ENCODE measurements at places on chromosomes 13 and 19.

DNA sequence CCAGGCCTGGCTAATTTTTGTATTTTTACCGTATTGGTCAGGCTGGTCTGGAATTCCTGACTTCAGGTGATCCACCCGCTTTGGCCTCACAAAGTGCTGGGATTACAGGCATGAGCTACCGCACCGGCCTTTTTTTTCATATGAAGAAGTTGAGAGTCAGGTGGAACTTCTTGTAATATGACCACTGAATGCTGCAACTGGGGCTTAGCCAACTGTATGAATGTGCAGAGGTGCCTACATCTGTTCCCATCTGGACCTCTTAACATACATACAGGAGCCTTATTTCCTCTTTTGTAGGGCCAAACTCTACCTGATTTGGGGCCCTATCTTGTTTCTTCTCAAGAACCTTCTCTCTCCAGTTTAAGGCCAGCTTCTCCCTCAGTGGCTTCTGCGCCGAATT, 11.9 kb upstream of the GGACT start:
- no peak for DNase-seq

- DNase-seq = no peak
Measured at GRCh38 chr13:32639502-32640105, 53.4 kb downstream of the PDS5B start.

DNA sequence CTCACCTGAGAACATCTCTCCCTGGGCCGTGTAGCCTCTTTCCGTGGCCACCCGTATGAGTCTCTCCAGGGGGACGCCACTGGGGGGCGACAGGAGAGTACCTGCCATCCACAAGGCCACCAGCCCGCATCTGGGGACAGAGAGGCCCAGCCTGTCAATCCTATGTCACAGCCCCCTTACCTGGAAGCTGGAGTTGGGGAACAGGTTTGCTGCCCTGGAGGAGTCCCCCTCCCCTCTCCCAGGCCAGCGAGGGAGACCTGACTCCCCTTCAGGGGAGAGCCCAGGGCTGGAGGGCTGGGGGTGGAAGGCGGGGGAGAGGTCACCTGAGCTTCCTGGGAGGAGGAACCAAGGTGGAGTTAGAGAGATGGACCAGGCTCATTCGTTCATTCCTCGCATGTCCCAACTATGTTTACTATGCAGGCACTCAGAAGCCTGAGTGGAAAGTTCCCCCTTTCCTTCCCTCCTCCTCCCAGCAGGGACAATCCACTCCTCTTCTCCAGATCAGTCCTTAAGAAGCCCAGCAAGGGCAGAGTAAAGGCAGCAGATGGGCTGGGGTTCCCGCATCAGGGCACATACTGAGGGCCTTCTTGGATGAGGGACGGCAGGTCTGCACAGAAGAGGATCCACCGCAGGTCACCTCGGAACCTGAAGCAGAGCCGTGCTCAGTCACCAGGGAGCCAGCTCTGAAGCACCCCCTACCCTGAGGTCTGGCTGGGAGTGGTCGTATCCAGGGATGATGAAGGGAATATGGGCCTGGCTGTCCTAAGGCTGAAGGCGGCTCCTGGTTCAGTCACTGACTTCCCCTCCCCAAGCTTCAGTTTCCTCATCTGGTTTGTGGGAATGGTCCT, 5.5 kb downstream of the ACTMAP start:
- DNase-seq = no peak

- DNase-seq = no peak
Measured at GRCh38 chr19:5397804-5398692, 57.2 kb upstream of the ZNRF4 start.

DNA sequence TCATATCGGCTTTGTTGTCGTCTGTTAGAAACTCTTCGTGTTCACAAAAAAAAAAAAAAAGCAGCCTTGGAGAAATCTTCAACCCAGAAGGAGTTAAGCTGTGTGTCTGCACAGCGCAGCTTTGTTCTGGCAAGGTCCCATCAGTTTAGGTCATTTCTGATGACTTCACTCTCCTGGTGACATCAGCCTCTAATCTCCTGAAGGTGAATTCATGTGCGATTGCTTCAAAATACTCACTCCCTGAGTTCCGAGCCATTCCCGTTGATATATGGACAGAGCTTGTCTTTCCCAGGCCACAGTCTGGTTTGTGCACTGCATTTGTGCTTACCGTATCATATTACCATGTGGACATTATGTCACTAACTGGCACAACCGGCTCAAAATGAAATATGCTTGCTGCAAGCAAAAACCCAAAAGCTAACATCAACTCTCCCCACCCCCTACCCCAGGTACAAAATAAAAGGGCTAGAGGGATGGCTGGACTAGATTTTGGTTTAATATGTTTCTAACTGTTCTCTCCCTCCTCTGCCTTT, 342.4 kb downstream of the KCNRG start:
- no peak for DNase-seq

DNA sequence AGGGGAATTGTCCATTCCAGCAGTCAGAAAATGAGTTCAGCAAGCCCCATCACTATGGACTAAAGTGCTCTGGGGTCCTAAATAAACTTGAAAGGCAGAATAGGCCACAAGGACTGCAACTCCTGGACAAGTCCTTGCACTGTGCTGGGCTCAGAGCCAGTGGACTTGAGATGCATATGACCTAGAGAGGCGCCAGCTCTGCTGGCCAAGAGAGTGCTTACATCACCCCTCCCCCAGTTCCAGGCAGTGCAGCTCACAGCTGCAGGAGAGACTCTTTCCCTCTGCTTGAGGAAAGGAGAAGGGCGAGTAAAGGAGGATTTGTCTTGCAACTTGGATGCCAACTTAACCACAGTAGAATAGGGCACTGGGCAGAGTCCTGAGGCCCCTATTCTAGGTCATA, 109.5 kb upstream of the WASF3 start:
- no peak for DNase-seq

- no peak for DNase-seq
Measured at GRCh38 chr13:78655007-78655406, 3.9 kb downstream of the OBI1 start.

- no peak for DNase-seq
Measured at GRCh38 chr19:31289976-31290375, 59.3 kb downstream of the TSHZ3 start.

GRCh38 chr19:3515891-3516422, 9.8 kb downstream of the FZR1 start:
- no peak for DNase-seq

DNA sequence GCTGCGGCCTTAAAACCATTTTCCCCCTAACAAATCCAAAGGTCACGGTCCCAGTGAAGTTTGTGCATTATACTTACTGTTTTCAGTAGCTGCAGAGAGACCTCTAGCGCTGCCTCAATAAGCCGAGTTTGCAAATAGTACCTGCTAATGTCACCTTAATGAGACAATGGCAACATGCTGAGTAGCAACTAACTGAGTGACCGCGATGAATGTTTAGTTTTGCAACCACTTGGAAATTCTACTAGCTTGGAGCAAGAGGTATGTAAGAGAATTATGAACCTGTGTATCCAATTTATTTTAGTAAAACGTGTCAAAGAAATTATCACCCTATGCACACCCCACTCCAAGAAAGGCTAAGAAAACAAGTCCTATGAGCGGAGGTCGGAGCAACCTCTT, 1.2 kb downstream of the KPNA3 start:
- DNase-seq = no peak

DNA sequence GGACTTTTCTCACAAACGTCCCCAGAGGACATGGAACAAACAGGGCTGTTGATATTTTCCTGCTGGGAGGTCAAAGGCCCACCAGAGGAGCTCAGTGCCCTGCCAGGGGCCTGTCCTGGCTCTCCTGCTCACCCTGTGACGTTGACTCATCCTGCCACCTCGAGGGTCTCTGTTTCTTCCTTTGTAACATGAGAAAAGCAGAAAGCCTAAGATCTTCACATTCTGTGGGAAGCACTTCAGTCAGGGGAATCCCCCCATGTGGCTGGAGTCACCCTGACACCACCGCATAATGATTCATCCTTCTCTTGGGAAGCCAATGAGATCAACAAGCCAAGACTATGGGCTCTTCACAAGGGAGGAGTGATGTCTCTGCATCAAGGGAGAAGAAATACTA, 147.9 kb downstream of the KATNAL1 start:
- no peak for DNase-seq

DNA sequence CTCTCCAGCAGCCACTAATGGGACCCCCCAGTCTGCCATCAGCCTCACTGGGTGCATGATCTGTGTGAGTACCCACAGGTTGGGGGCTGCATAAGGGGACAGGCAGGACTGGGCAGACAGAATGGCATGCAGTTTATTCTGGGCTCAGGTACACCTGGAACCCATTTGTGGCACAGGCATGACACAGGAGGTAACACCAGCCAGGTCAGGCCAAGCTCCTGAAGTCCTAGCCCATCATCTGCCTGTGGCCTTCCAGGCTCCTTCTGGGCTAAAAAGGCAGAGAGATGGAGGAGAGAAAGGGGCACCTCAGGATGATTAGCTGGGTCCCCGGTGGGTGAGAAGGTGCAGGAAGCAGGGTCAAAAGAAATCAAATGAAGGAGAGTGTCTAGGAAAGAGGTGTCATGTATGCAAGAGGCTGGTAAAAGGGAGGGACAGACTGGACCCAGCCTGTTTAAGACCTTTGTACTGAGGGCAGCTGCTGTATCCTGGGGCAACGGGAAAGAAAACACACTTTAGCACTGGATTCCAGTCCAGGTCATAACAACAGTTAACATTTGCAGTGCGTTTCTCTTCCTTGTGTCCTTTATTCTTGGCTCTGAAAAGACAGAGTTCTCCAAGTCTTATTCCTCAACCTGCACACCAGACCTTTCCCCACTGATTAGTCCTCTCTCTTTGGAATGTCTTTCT, 20.2 kb upstream of the DGKH start:
- no peak for DNase-seq

- DNase-seq = peak; percentile 14
Measured at GRCh38 chr19:27733551-27734266, 1479.2 kb downstream of the UQCRFS1 start.

- no peak for DNase-seq
Measured at GRCh38 chr13:113762075-113762474, 3.0 kb downstream of the TMEM255B start.

GRCh38 chr19:19404879-19405860, at the start of gene GATAD2A:
GATAD2A (plus strand) TSS chr19:19405675; CDS start chr19:19465346, 59,671 bp downstream.
- peak; percentile 94 for DNase-seq

DNA sequence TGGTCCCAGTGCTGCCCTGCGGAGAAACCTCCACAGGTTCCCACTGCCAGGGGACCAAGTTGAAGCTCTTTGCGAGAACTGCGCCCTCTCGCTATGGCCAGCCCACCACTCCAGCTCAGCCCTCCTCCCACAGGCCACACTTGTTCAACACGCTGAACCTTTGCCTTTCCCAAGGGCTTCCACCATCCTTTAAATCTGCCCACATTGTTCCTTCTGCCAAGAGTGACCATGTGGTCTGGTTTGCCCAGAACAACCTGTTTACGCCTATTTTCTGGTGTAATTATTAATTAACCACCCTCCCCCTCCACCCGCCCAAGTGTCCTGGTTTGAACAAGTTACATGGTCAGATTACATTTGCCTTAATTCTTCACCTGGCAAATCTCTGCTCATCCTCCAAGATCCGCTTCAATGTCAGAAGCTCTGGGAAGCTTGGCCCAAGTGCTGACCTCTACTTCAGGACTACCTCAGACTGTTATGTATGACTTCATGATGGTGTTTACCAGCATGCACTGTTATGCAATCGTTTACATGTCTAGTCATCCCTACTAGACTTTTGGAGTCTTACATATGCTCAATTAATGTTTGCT, 12.0 kb upstream of the USP12 start:
- no peak for DNase-seq

GRCh38 chr13:98413796-98414195, 163.1 kb downstream of the STK24 start:
- no peak for DNase-seq

DNA sequence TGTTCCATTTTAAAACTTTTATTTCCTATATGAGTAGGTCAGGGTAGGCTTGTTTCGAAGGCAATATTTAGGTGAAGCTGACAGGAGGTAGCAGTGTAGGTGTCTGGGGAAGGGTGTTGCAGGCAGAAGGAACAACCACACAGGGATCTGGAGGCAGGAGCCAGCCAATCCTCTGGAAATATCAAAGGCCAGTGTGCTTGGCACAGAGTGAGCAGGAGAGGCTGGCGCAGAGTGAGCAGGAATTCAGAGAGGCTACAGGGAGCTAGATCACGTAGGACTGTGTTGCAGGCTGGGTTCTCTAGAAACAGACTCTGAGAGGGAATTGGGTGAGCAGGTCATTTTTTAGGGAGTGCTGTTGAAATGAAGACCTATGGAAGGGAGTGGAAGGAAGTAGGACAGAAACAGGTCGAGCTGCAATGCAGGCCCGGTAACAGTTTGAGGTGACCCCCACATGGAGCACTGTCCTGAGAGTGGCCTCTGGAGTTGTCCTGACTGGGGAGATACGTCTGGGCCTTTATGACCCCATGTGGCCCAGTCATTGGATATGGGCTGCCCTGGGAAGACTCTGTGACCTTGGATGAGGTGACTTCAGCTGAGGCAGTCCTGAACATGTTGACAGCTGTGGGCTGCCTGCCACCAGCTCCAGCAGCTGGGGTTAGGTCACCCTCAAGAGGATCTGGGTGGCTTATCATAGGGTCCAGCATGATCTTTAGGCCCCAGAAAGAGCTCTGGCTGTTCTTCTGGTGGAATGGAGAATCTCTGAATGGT, 51.7 kb downstream of the ERCC5 start:
- no peak for DNase-seq

DNA sequence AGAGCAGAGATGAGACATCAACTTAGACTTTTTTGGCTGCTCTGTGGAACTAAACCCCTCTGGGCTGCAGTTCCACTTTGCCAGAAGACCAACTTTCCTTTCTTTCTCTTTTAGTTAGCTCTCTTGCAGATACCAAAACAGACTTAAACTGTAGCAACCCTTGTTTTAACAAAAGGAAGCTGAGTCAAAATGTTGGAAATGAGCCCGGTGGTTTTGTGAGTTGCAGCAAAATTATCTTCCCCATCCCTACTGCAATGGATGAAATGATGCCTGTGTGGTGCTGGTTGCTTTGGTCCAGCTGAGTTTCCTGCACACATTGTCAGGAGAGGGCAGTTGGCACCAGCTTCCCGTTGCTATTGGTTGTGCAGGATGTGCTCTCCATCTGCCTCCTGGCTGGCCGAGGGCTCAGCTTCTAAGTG, 115.3 kb downstream of the LRCH1 start:
- no peak for DNase-seq

DNA sequence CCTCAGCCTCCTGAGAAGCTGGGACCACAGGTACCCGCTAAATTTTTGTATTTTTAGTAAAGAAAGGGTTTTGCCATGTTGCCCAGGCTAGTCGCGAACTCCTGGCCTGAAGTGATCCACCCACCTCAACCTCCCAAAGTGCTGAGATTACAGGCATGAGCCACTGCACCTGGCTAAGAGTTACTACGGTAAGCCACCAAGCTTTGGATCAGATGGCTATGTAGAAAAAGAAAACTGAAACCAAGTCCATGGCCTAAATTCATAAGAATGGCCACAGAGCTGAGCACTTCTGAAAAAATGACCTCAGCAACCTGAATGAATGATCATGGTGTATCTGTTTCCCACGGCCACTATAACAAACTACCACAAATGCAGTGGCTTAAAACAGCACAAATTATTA, 9.4 kb downstream of the OPA3 start:
- no peak for DNase-seq

DNA sequence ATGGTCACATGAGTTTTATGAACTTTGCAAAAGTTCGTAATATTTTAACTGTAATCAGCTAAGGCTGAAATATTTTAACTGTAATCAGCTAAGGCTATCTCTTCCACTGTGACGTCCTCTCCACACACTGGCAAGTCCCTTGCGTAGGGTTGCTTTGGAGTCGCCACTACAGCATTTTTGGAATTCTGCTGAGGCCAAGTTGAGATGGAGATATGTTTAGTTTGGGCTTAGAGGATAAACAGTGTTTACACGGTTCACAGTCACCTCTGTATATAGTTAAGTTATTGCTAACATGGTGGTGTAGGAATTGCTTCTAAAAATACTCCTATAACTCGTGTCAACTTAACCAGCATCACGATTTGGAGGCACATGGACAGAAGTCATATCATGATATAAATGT, 143.6 kb upstream of the SERP2 start:
- no peak for DNase-seq
